Right atrium auricular region (tissue), 2 donors: ENCODE measurements at places on chromosomes 3 and 15. TPM values are rescaled to one million over a fixed set of nuclear protein-coding genes. Genes with fewer than 3 reads are reported as not detected.

Gene CCDC54
- not detected for total RNA-seq

Gene CPB1
- 0.41 TPM for total RNA-seq

Gene PLD1
- 111 TPM for total RNA-seq

Gene ETV5
- total RNA-seq: 28.7 TPM

Gene XCR1
- total RNA-seq: not detected

Gene LCTL
- total RNA-seq: not detected

Gene ATP2B2
- 0.15 TPM for total RNA-seq

Gene MRAS
- total RNA-seq: 174 TPM

- H3K36me3 ChIP-seq: no peaks in the 10 kb centered on the region
- no peak overlapping the region for H3K4me3 ChIP-seq
- DNase-seq: no peak
- H3K4me1 ChIP-seq: no peaks in the 10 kb centered on the region
- H3K27ac ChIP-seq: no peak overlapping the region
- H3K27me3 ChIP-seq: no peaks in the 10 kb centered on the region
These were observed 22.6 kb downstream of the NTRK3 start for GRCh38 chr15:88233921-88234320.

GRCh38 chr3:197302696-197303341 is 4.4 kb upstream of the DLG1 start:
- no peak for DNase-seq
- no peak overlapping the region for H3K27ac ChIP-seq
- no peaks in the 10 kb centered on the region for H3K27me3 ChIP-seq
- H3K4me3 ChIP-seq: no peak overlapping the region
- no peaks in the 10 kb centered on the region for H3K4me1 ChIP-seq
- H3K36me3 ChIP-seq: no peaks in the 10 kb centered on the region

GRCh38 chr3:147702509-147702908 is 293.3 kb downstream of the ZIC1 start:
- DNase-seq: no peak
- no peaks in the 10 kb centered on the region for H3K36me3 ChIP-seq
- H3K27me3 ChIP-seq: no peaks in the 10 kb centered on the region
- no peak overlapping the region for H3K27ac ChIP-seq

DNA sequence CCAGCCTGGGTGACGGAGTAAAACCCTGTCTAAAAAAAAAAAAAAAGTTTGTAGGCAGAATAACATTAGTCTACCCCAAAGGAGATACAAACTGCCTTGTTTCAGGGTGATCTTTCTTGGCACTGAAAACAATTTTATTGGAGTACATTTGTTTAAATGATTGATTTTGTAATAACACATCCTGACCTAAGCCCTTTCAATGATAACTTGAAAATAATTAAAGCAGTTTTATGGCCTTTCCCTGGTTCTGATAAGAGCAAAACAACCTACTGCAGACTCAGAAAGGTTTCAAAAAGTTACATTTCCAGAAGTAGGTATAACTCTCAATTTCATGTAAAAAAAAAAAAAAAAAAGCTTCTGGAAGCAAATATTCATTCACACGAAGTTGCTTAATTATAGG is 164.4 kb downstream of the ISL2 start:
- no peaks in the 10 kb centered on the region for H3K4me1 ChIP-seq
- DNase-seq: no peak
- H3K27ac ChIP-seq: no peak overlapping the region
- H3K27me3 ChIP-seq: no peaks in the 10 kb centered on the region
- no peak overlapping the region for H3K4me3 ChIP-seq
- H3K36me3 ChIP-seq: peaks cover 9% of the 10 kb centered on the region

GRCh38 chr3:50126287-50127211 is 28.6 kb upstream of the SEMA3F start:
- no peak overlapping the region for H3K27ac ChIP-seq
- no peaks in the 10 kb centered on the region for H3K27me3 ChIP-seq
- no peak overlapping the region for H3K4me3 ChIP-seq
- no peak for DNase-seq
- no peaks in the 10 kb centered on the region for H3K36me3 ChIP-seq
- no peaks in the 10 kb centered on the region for H3K4me1 ChIP-seq

GRCh38 chr3:127961963-127962362 is 46.9 kb downstream of the KBTBD12 start:
- H3K27me3 ChIP-seq: no peaks in the 10 kb centered on the region
- H3K4me1 ChIP-seq: no peaks in the 10 kb centered on the region
- DNase-seq: no peak

- no peaks in the 10 kb centered on the region for H3K36me3 ChIP-seq
- no peak overlapping the region for H3K4me3 ChIP-seq
- no peaks in the 10 kb centered on the region for H3K4me1 ChIP-seq
- H3K27ac ChIP-seq: no peak overlapping the region
- no peaks in the 10 kb centered on the region for H3K27me3 ChIP-seq
- DNase-seq: no peak
These were observed 304.4 kb upstream of the GADL1 start for GRCh38 chr3:31198890-31199289.

DNA sequence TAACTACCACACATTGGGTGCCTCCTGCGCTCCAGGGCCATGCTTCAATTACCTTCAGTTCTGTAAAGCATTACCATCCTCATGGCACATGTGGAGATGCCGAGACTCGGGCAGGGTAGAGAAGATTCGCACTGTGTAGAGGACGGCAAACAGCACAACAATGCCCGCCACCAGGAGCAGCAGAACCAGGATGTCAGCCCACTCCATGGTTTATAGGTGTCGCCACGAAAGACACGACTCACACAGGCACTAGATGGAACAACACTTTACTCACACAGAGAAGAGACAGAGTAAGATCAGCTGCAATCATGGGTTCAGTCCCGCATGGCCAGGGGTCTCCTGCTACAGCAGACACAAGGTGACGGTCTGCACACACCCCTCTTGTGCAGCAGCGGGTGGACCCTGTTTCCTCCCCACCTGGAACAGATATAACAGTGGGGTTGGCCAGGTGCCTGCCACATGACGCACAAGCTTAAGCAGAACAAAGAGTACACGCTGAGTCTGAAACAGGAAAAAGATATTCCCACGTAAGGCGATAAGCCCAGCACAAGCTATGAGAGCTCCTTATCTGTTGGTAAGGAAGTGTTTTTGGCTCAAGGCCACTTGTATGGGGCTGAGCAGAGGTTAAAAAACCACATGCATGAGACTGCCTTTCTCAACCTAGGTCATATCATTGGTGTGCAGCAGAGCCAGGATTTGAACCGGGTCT is 2.5 kb upstream of the TBC1D21 start:
- no peaks in the 10 kb centered on the region for H3K36me3 ChIP-seq
- peaks cover 27% of the 10 kb centered on the region for H3K4me1 ChIP-seq
- H3K27me3 ChIP-seq: no peaks in the 10 kb centered on the region
- DNase-seq: peak; percentile 79
- no peak overlapping the region for H3K27ac ChIP-seq

DNA sequence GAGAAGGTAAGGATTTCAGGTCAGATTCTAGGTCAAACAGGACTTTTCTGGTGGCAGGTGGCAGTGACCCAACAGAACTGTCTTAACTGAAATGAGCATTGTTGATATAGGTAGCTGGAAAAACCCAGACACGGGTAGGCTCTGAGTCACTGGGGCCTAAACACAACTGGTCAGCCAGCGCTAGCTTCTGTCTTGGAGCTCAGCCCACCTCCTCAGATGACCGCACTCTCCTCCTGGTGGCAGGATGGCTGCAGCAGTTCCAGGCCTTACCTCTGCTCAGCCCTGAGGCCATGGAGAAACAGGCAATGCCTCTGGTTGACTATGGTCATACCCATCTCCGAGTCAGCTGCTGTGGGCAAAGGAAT is 61.1 kb upstream of the GATA2 start:
- no peak for DNase-seq
- no peak overlapping the region for H3K4me3 ChIP-seq
- no peaks in the 10 kb centered on the region for H3K36me3 ChIP-seq
- no peak overlapping the region for H3K27ac ChIP-seq
- no peaks in the 10 kb centered on the region for H3K4me1 ChIP-seq
- no peaks in the 10 kb centered on the region for H3K27me3 ChIP-seq

GRCh38 chr15:74657846-74658245 is 38.0 kb downstream of the EDC3 start:
- H3K36me3 ChIP-seq: peaks cover 5% of the 10 kb centered on the region
- no peak overlapping the region for H3K27ac ChIP-seq
- H3K4me1 ChIP-seq: no peaks in the 10 kb centered on the region
- no peak overlapping the region for H3K4me3 ChIP-seq

DNA sequence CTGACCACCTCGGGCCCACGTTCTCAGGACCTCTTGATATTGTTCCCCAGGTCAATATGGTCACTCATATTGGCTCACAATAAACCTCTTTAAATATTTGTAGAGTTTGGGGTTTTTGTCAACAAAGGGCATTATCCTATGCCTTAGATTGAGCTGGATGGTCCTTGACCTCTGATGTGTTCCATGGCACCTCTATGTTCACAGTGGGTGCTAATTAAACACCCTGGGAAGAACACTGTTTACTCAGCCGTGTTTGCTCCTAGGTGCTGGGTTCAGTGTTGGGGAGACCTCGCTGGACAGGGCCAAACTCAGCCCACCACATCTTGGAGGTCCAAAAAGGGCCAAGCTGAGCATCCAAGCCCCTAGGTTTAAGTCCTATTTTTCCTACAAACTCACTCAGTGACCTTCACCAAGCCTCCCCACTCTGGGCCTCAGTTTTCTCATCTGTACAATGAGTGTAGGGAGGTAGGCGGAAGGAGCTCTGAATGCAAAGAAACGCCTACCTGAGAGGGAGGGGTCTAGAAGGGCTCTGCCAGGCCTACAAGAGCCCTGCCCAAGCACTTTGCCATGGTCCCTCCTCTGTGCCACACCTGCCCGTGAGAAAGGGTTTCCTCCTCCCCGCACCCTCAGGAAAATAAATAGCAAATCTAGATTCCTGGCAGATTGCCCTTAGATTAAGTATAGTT is 7.2 kb downstream of the FAM174B start:
- no peak overlapping the region for H3K27ac ChIP-seq
- H3K4me3 ChIP-seq: no peak overlapping the region
- H3K4me1 ChIP-seq: no peaks in the 10 kb centered on the region
- H3K36me3 ChIP-seq: no peaks in the 10 kb centered on the region

DNA sequence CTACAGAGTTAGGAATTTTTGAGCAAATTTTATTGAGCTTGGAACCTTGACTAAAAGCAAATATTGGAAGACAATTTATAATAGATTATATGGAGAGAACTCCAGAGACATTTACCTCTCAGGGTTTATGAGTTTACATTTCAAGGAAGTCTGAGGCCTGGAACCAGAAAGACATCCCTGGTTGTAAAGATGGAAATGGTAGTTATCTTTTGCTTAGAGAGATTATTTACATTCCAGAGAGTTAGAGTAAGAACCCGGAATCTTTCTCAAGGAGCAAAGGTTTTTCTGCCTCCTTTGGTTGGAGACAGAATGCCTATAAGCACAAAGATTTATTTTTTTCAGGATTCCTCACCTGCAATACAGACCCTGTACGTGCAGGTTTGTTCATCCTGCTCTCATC is 458.1 kb downstream of the TBL1XR1 start:
- no peak overlapping the region for H3K27ac ChIP-seq
- H3K4me1 ChIP-seq: no peaks in the 10 kb centered on the region
- no peaks in the 10 kb centered on the region for H3K27me3 ChIP-seq
- H3K36me3 ChIP-seq: no peaks in the 10 kb centered on the region

- no peak overlapping the region for H3K27ac ChIP-seq
- H3K4me3 ChIP-seq: no peak overlapping the region
- DNase-seq: no peak
These were observed 1.3 kb upstream of the HRG start for GRCh38 chr3:186664506-186664905.

DNA sequence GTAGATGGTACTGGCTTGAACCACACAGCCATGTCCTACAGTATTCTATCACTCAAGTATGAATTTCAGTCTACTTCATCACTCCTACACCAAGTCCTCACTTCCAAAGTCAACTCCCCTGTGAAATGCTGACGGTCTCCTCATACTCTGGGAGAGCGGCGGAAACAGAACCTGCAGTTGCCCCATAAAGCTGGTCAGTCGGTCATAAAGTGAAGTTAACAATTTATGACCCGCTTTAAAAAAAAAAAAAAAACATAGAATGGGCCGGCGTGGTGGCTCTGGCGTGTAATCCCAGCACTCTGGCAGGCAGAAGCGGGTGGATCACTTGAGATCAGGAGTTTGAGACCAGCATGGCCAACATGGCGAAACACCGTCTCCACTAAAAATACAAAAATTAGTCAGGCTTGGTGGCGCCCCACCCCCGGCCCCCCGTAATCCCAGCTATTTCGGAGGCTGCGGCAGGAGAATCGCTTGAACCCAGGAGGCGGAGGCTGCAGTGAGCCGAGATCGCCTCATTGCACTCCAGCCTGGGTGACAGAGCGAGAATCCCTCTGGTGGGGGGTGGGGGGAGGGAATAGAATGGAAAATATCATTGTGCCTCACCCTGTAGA is 2.1 kb downstream of the TRANK1 start:
- H3K27me3 ChIP-seq: no peaks in the 10 kb centered on the region
- no peak overlapping the region for H3K27ac ChIP-seq
- no peaks in the 10 kb centered on the region for H3K36me3 ChIP-seq
- H3K4me3 ChIP-seq: no peak overlapping the region

DNA sequence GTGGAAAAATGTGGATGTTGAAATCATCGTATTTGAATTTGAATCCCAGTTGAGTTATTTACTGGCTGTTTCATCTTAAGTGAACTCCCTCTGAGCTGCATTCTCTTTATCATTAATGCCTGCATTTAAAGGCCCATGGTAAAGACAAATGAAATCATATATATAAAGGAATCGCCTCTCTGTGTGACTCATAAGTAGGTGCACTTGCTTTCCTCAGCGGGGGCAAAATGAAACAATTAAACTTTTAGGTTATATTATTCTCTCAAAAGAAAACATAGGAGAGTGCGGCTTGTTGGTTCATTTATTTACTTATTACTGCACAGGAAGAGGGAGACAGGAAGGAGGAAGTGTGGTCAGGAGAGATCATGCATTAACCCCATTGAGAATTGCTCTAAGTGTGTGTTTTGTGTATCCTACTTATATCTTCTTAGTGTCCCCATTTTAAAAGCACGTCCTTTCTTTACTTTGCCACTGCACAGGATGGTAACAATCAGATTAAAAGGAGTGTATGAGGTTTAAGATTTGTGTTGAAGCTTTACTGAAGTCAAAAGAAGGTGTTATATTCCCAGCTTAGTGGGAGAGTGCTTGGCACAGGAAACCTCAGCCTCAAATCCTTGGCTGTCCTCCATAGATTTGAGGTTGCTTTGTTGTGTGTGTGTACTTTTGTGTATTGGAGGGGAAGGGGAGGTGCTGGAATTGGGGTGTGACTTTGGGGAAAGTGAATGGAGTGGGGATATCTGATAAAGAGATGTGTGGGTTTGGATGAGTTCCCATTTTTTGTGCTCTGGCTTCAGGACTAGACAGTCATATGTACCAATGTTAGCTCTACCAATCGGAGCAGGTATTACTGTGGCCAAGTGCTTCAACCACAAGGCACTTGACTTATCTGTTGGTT is 595.8 kb upstream of the NR2F2 start:
- H3K4me3 ChIP-seq: no peak overlapping the region
- no peaks in the 10 kb centered on the region for H3K27me3 ChIP-seq
- H3K4me1 ChIP-seq: no peaks in the 10 kb centered on the region
- H3K27ac ChIP-seq: no peak overlapping the region
- H3K36me3 ChIP-seq: no peaks in the 10 kb centered on the region
